NCI-H510A treated with DMSO at 0.1 percent for 48 hours (cell line): ENCODE measurements at places on chromosomes 2 and 18.

GRCh38 chr18:67476585-67476984 is 39.9 kb downstream of the DSEL start:
- DNase-seq: no peak

DNA sequence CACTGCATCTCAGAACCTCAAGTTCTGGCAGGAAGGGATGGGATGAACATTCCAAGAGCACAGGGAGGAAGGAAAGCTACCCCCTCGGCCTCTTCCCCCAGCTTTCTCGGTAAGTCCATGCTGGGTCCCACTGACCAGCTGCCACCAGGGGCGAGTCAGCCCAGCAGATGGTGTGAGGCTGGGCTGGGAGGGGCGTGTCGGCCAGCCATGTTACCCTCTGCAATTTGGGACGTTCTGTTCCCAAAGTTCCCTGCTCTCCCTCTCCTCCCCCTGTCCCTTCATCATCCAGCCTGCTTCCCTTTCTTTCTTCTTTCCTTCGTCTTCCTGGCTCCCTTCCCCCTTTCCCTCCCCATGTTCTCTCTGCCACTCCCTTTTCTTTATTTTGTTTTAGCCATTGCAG is 74.3 kb upstream of the TNP1 start:
- DNase-seq: no peak

DNA sequence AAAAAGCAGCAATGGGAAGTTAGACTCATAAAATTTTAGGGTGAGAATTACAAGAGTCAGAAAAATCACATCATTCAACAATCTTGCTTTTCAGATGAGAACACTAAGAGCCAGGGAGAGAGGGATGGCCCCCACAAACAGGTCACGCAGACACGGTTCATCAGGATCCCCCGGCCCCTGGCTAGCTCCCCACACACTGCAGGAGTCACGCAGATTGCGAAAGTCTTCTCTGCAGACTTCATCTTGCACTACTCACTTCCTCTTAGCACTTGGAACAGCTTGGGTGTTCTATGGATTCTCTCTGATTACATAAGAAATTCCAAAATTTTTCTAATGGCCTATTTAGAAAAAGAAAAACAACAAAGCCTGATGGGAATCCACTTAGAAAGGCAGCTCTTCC is 21.6 kb upstream of the SULT1C2 start:
- no peak for DNase-seq

GRCh38 chr2:97068074-97068473 is 26.6 kb downstream of the FAHD2B start:
- no peak for DNase-seq

DNA sequence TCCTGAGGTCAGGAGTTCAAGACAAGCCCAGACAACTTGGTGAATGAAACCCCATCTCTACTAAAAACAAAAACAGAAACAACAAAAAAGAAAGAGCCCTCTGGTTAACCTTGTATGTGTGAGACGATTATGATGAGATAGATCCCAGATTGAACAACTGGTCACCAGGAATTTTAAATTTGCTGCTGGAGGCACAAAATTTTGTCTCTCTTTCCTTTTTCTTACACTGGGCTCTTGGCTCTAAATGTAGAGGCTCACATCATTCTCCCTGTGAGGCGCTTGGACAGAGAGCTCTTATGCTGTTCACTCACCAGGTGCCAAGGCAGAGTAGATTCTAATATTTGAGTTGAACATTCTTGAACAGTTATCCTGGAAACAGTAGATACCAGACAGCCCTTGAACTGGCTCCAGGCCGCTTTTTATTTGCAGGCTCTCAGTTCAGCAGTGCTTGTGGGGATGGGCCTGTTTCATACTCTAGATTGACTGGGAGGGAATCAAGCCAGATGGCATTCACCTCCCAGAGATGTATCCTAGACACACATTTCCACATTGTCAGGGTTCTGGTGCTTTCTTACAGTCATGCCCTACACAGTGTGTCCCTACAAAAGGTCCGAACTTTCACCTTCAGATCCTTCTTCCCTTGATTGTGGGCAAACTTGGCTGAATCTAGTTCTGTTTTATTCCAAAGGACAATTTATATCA is 1159.6 kb downstream of the RPIA start:
- no peak for DNase-seq

GRCh38 chr2:2788076-2788475 is 457.0 kb upstream of the MYT1L start:
- peak; percentile 74 for DNase-seq

- no peak for DNase-seq
Measured at GRCh38 chr2:131567891-131568290, 40.2 kb downstream of the CCDC74A start.

DNA sequence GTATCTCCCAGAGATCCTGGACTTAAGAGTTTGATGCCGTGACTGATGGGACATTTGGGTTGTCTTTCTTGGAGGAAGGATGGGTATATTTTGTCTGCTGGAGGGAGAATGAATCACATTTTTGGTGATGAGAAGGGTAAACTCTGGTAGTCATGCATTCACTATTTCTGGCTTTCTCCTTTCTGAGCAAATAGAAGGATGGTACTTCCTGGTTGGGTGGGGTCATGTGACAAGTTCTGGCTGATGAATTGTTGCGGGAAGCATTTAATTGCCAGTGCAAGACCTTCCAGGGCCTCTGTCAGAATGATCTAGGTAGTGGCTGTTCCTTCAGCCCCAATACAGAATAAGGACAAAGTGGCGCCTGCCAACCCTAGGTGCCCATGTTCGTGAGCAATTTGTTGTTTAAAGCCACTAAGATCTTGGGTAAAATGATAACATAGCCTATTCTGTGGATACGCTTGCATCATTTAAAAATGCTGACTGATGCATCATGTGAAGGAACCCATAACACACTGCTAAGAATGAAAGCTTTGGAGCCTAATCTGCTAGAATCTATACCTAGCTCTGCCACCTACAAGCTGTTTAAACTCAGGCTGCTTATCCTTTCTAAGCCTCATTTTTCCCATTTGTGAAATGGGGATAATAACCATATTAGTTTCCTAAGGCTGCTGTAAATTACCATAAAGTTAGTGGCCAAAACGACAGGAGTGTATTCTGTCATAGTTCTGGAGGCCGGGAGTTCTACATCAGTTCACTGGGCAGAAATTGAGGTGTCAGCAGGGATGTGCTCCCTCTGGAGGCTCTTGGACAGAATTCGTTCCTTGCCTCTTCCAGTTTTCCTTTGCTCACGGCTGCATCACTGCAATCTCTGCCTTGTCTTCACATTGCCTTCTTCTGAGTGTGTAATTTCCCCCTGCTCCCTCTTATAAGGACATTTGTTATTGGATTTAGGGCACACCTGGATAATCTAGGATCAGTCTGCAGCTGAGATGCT is 281.3 kb downstream of the AGPS start:
- no peak for DNase-seq

DNA sequence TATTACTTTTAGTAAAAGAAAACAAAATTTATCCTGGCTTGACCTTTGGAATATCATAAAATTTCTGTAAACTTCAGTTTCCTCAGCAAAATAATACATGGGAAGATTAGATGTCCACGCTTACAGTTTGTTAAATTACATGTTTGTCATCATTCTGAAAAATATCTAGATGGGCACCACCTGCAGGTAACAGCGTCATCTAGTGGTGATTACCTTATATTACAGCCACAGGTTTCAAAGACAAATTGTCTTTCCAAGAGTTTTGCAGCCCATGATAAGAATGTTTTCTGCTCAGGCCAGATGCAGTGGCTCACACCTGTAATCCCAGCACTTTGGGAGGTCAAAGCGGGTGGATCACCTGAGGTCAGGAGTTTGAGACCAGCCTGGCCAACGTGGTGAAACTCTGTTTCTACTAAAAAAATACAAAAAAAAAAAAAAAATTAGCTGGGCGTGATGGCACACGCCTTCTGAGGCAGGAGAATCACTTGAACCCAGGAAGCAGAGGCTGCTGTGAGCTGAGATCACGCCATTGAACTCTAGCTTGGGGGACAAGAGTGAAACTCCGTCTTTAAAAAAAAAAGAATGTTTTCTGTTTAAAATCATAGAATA is 96.3 kb upstream of the RASGRP3 start:
- no peak for DNase-seq

GRCh38 chr18:63210521-63210920 is 109.0 kb downstream of the BCL2 start:
- no peak for DNase-seq

DNA sequence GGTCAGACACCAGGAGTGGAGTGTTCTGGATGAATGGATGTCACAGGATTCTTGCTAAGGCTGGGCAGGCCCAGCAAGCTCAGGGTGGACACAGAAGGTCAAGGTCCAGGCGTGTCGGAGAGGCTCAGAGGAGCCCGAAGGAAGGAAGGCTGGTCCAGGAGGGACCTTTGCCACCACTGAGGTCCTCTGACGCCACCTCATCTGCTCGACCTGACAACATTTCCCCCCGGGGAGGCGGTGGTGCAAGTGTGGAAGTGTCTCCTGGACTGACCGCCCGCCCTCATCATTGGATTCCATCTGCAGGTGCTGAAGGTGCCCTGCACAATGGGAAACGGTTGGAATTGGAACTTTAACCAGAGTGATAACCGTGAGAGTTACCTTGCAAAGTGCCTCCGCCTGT is 124.6 kb downstream of the RTP5 start:
- no peak for DNase-seq

GRCh38 chr2:222304737-222305515 is 6.1 kb upstream of the PAX3 start:
- DNase-seq: no peak

DNA sequence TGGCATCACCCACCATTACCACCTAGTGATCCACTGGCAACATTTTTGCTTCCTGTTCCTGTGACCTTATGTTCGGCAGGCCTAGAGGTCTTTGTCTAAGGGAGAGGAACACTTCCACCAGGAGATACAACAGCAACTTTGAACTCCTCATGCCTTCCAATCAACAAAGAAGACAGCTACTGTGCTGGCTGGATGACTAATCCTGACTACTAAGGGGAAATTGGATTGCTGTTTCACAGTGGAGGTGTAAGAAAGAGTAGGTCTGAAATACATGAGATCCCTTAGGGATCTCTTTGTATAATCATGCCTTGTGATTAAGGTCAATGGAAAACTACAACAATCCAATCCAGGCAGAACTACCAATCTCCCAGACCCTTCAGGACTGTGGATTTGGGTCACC is 45.2 kb downstream of the EIF2AK3 start:
- DNase-seq: no peak

DNA sequence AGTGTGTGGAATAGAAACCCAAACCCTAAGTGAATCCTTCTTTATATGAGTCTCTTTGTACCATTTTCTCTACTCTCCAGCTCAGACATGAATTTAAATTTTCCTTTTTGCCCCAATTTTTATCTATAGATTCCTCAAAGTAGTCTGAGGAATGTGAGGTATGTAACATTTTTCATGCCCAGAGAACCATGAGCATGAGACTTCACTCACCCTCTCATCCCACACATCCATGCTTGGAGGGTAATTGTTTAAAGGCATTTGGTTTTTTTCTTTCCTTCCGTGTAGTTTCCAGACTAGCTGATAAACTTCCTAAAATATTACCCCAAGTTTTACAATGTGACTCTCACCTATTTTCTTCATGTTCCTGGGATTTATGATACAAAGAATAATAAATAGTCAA is 2056.8 kb upstream of the CELF4 start:
- DNase-seq: no peak

DNA sequence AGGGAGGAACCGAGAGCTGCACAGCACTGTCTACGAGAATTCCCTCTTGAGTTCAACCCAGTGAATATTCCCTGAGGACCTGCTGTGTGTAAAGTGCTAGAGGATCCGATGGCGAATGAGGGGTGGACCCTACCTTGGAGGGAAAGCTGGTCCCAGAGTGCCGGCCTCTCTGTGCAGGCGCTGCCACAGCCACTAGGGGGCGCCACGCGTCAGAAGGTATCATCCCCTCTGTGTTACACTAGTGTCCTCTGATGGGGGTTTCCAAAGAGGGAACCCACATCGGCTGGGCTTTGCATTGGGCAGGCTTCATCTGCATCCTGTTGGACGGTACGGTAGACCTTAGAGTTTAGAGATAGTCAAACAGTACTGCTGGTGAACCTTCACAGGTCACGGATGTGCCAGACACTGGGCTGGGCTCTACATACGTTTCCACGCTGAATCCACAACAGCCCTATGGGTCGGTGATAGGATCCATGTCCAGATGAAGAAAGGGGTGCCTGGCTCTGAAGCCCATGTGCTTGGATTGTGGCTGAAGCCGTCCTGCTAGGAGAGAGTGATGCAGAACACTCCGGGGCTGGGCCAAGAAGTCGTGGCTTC is 39.0 kb downstream of the COA5 start:
- no peak for DNase-seq

DNA sequence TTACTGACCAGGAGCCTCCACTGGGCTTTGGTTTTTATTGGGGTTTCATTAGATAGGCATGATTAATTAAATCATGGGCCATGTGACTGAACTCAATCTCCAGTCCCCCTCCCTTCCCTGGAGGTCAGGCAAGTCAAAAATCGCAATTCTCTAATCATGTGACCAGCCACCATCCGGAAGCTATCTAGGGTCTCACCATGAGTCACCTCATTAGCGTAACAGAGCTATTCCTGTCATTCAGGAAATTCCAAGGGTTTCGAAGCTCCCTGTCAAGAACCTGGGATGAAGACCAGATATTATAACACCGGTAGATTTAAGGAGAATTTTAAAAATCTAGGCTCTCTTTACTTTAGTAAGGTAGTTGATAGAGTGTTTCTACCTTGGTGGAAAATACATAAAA is 180.3 kb upstream of the TCF4 start:
- DNase-seq: no peak

GRCh38 chr2:237932731-237933131 is 34.1 kb upstream of the UBE2F start:
- DNase-seq: no peak

DNA sequence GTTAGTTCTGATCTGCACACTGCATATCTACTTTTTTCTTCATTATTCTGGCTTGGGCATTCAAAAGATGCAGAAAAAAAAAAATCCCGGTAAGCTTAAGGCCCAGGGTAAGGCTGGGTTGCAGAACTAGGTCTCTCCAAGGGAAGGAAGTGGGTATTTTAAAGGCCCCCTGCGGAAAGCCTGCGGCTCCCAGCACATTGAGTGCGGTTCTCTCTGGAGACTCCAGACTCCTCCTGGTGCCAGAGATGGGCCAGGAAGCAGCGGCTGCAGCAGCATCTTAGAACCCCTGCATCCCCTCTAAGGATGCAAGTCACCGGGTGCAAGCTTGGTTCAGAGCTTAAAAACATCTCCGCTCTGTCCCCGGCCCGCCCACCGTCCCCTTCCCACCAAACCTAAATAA is 49.5 kb downstream of the TGIF1 start:
- no peak for DNase-seq

GRCh38 chr2:228747483-228747882 is 523.6 kb downstream of the PID1 start:
- no peak for DNase-seq

GRCh38 chr2:74708296-74708695 is 54.2 kb downstream of the SEMA4F start:
- DNase-seq: no peak

DNA sequence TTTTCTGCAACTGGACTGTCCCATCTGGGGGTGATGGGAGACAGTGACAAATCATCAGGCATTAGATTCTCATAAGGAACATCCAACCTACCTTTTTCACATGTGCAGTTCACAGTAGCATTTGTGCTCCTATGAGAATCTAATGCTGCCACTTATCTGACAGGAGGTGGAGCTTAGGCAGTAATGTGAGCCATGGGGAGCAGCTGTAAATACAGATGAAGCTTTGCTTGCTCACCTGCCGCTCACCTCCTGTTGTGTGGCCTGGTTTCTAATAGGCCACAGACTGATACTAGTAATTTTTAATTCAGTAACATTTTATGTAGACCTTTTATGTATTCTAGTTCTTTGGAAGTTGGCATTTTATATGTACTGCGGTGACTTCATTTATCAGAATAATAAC is 180.1 kb upstream of the SPOPL start:
- DNase-seq: peak; percentile 86
